ENCODE measurements at places on chromosomes 3 and 15.

- DNase-seq: no peak
Measured at GRCh38 chr3:127368186-127369032, 80.6 kb upstream of the PRR20G start.

DNA sequence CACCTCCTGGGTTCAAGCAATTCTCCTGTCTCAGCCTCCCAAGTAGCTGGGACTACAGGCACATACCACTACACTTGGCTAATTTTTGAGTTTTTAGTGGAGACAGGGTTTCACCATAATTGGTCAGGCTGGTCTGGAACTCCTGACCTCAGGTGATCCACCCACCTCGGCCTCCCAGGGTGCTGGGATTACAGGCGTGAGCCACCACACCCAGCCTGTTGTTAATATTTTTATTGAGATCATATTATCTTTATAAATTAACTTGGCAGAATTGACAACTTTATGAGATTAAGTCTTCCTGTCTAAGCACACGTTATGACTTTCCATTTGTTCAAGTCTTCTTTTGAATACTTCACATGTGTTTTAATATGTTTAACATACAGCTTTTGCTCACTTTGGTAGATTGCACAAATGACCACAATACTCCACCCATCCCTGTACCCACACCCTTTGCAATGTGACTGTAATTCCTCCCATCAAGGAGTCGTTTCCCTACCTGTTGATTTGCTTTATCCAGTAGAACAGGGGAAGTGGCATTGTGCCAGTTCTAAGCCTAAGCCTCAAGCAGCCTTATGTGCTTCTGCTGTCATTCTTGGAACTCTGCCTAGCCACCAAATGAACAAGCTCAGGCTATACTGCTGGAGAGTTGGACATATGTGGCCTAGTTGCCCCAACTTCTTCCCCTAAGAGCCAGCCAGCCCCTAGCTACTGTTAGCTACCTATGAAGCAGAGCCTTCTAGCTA lies 8.2 kb downstream of the XYLB start:
- DNase-seq: no peak

DNA sequence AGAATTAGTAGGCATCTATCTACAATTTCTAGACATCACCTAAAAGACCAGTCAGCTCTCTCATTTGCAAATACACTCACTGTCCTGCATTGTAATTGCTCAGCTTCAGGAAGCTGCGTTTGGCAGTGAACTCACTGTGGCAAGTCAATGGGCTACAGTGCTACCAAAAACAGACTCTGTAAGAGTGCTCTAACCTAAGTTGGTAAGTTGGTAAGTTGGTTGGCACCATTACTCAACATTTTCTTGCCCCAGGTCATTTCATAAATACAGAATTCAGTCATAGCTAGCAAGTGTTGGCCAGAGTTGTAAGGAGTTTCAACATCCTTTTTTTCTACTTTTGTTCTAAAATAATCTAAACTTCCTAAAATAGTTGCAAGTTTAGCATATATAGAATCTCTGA lies 466.3 kb downstream of the NAALADL2 start:
- DNase-seq: no peak

DNA sequence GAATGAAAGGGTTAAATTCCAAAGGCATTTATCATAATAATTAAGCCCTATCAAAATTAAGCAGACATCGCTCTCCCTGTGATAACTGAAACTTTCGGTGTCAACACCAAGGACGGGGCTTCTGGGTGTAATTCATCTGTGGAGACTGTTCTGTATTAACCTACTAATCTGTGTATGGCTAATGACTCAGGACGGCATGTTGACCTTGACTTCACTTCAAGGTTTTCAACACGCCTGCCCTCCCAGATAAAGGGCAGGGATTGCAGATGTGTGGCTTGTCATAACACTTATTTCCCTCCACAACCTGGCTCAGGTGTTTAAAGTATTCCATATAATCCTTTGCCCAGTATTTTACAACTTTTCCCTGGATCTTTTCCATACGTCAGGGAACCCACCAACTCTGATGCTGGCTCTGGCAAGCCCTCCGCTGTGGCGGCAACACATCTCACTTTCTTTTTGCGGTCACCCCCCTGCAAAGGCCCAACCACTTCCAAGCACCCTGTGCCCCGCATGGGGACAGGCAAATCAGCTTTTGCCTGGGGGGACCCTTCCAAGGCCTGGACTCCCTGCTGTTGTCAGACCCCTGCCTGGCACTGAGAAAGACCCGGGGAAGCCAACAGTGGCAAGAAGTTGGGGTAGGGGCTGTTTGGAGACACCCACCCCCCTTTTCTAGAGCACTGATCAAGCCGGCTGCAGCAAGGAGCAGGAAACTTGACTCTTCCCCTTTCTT lies 93.2 kb upstream of the MEF2A start:
- DNase-seq: peak; percentile 37

DNA sequence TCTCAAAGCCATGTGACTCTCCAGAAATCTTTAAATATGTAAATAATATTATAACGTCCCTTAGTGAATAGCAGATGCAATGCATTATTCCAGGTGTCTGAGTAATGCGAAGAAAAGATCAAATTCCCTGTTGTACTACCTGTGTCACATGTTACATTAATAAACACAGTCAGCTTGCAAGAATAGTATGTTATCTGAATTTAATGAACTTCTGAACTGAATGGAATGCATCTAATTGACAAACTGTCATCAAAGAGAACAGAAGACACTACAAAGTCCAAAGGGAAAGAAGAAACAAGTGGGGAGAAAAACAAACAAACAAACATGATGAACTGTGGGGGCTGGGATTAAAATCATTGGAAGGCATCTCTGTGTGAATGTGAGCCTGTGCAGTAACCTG lies 508.8 kb downstream of the LPP start:
- DNase-seq: no peak

GRCh38 chr15:77748078-77749064 lies 115.7 kb upstream of the LINGO1 start:
- no peak for DNase-seq

GRCh38 chr3:120839120-120839519 lies 68.9 kb upstream of the STXBP5L start:
- no peak for DNase-seq

- no peak for DNase-seq
Measured at GRCh38 chr15:59322056-59322759, 50.5 kb downstream of the MYO1E start.

DNA sequence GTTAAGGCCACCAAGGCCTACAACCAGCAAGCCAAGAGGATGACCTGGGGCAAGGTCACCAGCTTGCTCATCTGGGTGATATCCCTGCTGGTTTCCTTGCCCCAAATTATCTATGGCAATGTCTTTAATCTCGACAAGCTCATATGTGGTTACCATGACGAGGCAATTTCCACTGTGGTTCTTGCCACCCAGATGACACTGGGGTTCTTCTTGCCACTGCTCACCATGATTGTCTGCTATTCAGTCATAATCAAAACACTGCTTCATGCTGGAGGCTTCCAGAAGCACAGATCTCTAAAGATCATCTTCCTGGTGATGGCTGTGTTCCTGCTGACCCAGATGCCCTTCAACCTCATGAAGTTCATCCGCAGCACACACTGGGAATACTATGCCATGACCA lies 3.6 kb downstream of the CXCR6 start:
- peak; percentile 55 for DNase-seq

DNA sequence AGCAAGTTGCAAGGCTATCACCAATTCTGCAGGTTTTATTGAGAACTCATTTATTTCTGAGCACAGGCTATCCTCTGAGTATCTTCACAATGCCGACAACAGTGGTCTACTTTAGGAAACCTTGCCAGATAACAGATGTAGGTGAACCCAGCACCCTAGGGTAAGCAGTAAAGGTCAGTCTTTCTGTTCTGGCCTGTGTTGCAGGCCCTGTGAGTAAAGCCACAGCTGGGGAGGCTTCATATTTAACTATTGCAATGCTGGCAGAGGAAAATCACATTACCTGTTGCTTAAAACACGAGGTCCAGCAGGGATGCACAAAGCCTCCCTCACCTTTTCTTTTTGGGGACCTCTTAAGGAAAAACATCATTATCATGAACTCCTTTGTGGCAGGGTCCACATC lies 55.5 kb downstream of the WHAMM start:
- no peak for DNase-seq

- peak; percentile 60 for DNase-seq
Measured at GRCh38 chr3:40476478-40477470, at the start of gene ZNF619. Gene ZNF619 (plus strand): TSS chr3:40477122. CDS start chr3:40477980, 858 bp downstream.

DNA sequence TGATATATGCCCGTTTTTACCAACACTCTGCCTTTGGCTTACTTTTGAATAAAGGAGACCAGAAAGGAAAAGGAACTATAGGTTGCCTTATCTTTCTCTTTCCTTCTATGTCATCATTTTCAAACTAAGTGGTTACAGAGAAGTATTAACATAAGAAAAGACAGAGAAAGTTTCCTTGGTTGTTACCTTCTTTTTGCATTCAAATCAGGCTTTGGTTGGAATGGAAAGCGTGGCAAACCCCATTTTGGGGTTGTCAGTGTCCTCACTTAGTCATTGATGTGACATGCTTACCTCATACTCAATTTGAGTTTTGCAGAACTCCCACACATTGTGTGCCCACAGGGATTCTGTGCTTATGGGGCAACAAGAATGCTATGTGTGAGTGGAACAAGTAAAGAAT lies 3.7 kb upstream of the THRB start:
- peak; percentile 35 for DNase-seq

DNA sequence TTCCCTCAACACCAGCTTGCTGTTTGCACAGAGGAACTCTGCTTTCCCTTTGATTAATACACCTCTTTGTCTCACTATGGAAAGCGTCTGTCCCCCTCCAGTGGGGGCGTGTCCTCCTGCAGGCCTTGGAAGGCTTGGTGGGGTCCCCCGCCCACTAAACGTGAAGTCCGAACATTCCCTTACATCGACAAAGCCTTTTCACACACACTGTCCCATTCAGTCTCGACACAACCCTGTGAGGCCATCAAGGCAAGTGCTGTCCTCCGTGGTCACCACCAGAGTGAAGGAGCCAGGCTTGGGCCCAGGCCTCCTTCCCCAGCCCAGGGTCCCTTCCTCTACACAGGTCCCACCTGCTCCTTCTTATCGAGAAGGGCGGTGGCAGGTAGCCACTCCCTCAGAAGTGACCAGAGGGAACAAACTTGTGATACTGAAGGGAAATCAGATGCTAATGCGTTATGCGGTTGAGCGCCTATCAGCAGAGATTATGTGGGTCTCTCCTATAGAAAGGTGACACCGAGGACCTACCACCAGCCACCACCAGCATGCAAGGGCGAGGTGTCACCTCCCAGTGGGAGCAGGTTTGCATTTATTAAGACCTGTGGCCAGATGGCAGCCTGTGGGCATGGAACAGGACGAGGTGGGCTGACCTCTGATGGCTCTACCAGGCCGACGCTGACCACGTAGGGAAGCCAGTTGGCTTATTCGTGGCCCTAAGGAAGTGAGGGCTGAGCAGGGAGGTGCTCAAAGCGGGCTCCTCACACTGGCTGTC lies 6.6 kb downstream of the NRROS start:
- DNase-seq: no peak

GRCh38 chr3:149342413-149343380 lies 9.3 kb upstream of the TM4SF18 start:
- no peak for DNase-seq

GRCh38 chr3:58411036-58411435 lies 22.6 kb downstream of the PDHB start:
- no peak for DNase-seq

GRCh38 chr3:45667569-45667934 lies 21.6 kb upstream of the SACM1L start:
- DNase-seq: no peak

GRCh38 chr15:60213377-60214000 lies 184.3 kb downstream of the ANXA2 start:
- DNase-seq: no peak

DNA sequence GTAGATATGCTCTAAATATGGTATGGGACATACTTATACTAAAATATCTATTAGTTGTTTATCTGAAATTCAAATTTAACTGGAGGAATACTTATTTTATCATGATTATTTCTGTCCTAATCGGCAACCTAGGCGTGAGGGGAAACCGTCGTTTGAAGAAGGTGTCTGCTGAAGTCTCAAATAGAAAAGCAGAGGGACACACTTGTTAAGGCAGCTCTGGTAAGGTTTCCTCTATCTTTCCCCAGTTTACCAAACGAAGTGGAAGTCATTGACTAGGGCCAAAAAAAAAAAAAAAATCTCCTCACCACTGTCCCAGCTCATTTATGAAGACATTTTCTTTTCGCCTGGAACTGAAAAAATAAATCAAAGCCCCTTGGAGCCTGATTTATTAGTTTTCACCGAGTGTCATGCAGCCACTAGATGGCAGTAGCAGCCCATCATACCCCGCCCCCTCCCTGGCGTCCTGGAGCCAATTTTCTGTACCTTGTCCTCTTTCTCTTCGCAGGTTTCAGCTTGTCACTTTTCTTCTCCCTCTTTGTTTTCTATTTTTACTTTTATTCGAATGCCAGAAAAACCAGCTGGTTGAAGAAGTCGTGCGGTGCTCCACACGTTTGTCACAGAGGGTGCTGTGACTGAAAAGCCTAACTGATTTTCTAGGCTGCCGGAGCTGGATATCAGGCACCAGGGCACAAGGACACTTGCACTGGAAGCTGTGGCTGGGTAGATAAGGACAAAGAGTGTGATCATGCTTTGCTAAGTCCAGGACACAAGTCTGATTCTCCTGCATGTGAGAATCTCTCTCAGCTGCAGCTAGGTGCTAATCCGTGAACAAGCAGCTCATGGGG lies 238.7 kb downstream of the ZPLD1 start:
- peak; percentile 78 for DNase-seq

GRCh38 chr3:148211725-148212124 lies 486.0 kb upstream of the AGTR1 start:
- DNase-seq: no peak

GRCh38 chr3:49244581-49245205 lies 32.3 kb downstream of the C3orf62 start:
- no peak for DNase-seq

DNA sequence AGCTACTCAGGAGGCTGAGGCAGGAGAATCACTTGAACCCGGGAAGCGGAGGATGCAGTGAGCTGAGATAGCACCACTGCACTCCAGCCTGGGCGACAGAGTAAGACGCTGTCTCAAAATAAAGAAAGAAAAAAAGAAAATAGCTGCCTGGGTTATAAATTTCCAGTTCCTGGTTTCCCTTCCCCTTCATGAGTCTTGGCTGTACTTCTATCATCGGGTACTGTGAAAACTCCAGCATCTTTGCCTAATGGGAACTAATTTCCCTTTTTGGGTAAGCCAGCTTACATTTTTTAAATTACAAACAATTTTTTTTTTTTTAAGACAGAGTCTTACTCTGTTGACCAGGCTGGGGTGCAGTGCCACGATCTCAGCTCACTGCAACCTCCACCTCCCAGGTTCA lies 15.0 kb downstream of the DENND4A start:
- no peak for DNase-seq

GRCh38 chr15:42510258-42511006 lies 15.0 kb downstream of the SNAP23 start:
- no peak for DNase-seq

GRCh38 chr3:136678981-136679380 lies 73.2 kb downstream of the STAG1 start:
- DNase-seq: no peak
